ENCODE measurements at places on chromosomes 1 and 21. TPM values are rescaled to one million over a fixed set of nuclear protein-coding genes. Genes with fewer than 3 reads are reported as not detected.
A peak's percentile ranks its signal among the peaks of the same experiment; 100 is the strongest.

The LAX1 gene
- polyA plus RNA-seq: not detected

The CELF3 gene
- not detected for polyA plus RNA-seq

The S100A8 gene
- polyA plus RNA-seq: not detected

The ITLN2 gene
- 0.22 TPM for polyA plus RNA-seq

The MYCL gene
- polyA plus RNA-seq: 0.62 TPM

The EPHA8 gene
- polyA plus RNA-seq: not detected

The CLDN17 gene
- not detected for polyA plus RNA-seq

The PIGR gene
- polyA plus RNA-seq: not detected

The ADGRL4 gene
- not detected for polyA plus RNA-seq

The LAMC2 gene
- 8.5 TPM for polyA plus RNA-seq

The SYT2 gene
- 0.01 TPM for polyA plus RNA-seq

The LRRC39 gene
- 0.45 TPM for polyA plus RNA-seq

- DNase-seq: no peak
These were observed 121.2 kb downstream of the NRIP1 start for GRCh38 chr21:14943616-14944015.

DNA sequence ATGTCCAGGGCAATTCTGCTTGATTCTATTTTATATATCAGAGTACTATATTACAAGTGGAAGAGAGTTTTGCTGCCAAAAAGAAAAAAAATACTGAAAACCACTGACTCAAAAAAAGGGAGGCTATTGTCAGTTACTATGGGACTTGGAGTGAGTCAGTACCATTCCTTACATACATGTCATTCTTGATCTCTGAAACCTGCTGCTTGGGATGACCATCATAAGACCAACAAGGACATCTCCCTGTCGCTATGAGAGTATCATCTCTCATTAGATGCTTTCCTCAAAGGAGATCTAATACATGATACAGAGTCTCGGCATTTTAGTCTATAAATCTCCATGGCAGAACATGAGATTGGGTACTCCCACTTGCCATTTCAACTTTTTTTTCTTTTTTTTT, 11.8 kb upstream of the INPP5B start:
- no peak for DNase-seq

DNA sequence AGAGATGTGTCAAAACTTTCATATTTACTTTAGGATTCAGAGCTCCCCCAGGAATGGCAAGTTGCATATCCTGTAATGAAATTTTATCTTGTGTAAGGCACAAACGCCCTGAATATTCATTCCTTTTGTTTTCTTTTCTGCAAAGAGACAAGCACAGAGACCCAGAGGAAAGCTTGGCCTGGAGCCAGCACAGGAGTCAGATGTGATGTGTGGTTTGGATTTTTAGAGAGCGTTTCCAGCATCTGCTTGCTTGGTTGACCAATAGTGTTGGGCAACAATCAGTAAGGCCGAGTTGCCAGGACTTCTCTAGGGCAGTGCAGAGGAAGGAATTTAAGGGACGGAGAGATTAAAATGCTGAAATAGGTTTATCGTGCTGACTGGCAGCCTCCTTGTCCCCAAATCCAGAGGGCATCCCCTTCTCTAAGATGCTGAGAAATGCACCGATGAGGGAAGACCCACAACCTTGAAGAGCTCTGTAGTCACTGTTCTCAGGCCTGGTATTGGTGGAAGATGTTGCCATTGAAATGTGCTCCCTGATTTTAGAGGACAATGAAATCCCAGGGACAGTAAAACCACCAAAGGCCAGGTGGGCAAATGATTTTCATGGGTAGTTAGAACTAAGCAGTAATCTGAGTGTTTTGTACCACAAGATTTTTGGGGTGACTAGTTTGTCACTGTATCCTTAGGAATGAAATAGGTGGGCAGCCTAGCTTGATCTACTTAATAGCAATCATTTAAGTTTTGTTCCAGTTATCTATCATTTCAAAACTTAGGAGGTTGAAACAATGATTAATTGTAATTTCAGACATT, 37.9 kb upstream of the RHOU start:
- DNase-seq: no peak

DNA sequence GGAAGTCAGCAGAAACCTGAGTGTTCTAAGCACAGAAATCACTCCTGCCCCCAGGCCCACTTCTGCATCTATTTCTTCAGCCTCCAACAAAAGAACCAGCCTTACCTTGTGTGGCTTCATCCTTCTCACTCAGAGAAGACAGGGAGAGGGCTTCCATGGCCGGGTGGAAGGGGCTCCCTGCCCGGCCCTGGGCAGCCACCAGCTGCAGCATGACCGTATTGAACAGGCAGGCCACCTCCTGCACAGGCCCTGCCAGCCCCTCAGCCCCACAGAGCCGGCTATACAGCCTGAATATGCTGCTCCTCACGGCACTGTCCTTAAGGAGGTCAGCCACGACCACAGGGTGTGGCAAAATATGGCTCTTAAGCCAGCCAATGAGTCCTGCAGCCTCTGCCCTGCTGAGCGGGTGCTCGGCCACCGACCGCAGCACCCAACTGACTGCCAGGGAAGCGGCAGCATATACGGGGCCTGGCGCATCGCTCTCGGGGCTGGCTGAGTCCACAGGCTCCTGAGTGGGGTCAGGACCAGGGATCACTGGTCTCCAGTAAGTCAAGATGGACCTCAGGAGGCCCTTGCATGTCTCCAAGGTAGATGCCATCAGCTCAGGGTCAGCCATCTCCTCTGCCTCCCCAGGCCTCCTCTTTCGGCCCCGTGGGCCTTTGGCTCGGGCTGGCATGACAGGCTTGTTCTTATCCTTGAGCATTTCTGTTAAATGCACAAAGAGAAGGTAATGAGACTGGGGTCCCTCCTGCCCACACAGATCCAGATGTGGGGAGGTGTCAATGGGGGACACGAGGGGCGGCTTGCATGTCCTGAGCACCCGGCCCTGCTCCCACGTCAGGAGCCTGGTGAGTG, 17.9 kb downstream of the MRAP start:
- DNase-seq: no peak

- no peak for DNase-seq
These were observed 22.3 kb downstream of the RGS13 start for GRCh38 chr1:192658255-192658654.

GRCh38 chr1:169765580-169766331, 29.0 kb downstream of the METTL18 start:
- DNase-seq: no peak

- peak; percentile 3 for DNase-seq
These were observed 39.1 kb downstream of the IFI44 start for GRCh38 chr1:78688697-78689096.

DNA sequence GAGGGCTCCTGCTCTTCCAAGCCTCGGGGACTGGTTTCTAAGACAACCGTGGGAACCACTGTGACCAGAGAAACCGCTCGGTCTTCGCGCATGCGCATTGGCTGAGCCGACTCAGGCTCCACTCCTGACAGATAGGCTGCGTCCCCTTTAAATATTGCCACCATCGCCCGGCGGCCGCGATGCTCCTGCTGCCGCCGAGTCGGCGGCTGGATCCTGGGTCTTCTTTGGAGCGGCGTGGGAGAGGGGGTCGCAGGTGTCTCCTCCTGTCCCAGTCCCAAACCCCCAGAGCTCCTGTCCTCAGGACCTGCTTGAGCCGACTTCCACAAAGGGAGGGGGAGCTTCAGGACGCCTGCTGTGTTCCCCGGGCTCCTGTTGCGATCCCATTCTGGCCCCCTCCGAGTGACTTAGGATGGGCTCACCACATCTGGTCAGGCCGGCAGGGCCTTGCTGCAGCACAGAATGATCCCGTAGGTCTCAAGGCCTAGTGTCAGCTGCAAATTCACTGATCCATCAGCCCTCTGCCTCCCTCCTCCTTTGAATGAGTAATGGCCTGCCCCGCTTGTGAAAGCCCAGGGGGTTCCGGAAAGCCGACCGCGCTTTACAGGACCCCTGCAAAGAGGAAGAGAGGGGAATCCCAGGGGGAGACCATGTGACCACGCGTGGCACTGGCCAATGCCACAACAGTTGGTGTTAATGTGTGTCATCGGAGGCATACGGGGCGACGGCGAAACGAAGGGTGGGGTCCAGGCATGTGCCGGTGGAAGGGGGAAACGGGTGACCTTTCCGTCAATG, 683.2 kb upstream of the TPTE start:
- no peak for DNase-seq

GRCh38 chr1:155175927-155176371, 2.3 kb downstream of the TRIM46 start:
- peak; percentile 52 for DNase-seq

GRCh38 chr1:210830034-210831028, 303.6 kb downstream of the KCNH1 start:
- DNase-seq: no peak

GRCh38 chr1:17768651-17769241, 13.6 kb downstream of the ACTL8 start:
- peak; percentile 34 for DNase-seq

GRCh38 chr1:165927169-165927568, 99.8 kb downstream of the UCK2 start:
- no peak for DNase-seq

DNA sequence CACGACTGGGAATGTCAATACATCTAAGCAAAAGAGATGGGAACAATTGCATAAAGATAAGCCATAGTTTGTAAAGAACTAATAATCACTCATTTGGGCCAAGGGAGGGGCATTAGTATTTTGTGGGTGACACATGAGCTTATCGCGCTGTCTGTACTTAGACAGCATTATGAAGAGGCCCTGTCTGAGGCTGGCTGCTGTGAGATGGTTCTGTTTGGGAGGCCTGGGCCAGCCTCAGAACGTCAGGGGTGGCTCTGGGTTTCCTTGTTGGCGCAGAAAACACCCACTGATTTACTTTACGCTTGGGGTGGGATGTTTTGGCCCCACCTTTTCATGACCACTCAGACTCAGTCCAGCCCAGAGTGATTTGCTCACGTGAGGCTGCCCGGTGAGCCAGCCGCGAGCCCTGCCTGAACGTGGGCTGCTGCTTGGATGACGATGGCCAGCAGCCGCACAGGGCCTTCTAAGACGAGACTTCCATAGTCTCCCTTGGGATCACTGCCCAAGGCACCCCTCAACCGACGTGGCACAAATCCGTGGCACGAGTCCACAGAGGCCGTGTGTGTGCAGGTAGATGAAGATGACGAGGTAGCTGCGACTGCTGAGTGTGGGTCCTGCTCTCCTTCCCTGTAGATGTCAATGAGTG, 18.7 kb downstream of the UMODL1 start:
- DNase-seq: no peak

DNA sequence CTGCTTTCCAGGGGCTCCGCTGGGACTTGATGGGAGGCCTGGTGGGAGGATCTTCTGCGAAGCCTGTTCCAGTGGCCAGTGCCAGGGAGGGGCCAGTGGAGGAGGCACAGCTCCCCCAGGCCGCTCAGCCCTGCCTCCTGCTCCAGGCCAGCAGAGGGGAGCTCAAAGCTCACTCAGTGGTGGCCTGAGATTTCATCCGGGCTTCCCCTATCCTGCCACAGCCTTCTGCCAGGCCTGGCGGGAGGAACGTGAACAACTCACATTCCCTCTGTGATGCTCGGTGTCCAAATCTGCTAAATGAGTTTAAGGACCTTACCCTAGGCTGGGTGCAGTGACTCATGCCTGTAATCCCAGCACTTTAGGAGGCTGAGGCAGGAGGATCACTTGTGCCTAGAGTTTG, 3.3 kb downstream of the CLCNKB start:
- DNase-seq: no peak

GRCh38 chr1:92461364-92462097, 25.2 kb downstream of the GFI1 start:
- DNase-seq: no peak

- DNase-seq: no peak
These were observed 51.5 kb upstream of the ARHGEF16 start for GRCh38 chr1:3403011-3403345.

DNA sequence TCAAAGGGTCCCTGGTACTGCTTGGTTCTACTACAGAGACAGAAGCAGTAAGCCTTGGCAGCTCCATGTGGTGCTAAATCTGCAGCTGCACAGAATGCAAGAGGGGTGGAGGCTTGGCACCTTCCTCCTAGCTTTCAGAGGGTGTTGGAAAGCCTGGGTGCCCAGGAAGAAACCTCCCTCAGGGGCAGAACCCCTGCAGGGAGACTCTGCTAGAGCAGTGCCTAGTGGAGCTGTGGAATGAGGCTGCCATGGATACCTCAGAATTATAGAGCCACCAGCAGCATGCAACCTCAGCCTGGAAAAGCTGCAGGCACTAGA, 76.2 kb upstream of the TLR5 start:
- no peak for DNase-seq

DNA sequence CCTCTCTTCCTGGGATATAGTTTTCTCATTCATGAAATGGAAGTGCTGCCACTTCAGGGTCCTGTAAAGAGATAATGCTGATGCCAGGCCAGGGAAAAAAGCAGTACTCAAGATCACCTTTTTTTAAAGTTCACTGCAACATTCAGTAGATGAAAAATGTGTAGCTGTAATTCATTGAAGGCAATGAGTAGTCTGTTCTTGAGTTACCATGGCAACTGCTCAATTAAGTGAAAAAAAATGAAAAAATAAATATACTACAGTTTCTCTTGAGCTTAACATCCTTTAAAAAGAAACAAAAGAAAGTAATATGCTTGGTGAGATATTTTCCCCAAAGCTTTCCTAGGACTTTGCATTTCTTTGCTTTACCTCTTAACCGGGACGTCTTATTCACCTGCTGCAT, 183.3 kb downstream of the AK5 start:
- DNase-seq: no peak

DNA sequence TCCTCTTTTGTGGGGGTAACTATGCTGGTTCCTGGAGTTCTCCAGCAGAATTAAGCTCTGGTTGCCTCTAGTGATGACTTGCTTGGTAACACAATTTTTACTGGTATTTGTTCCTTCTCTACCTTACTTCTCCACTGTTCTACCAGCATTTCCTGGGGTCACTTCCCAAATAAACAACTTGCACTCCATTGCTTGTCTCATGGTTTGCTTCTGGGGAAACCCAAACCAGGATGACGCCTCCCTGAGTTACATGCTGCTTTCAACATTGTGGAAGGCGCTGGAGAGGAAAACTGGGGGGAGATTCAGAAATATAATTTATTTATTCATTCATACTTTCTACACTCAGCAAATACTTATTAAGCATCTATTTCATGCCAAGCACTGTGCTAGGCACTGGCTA, 55.3 kb upstream of the AK4 start:
- DNase-seq: no peak

DNA sequence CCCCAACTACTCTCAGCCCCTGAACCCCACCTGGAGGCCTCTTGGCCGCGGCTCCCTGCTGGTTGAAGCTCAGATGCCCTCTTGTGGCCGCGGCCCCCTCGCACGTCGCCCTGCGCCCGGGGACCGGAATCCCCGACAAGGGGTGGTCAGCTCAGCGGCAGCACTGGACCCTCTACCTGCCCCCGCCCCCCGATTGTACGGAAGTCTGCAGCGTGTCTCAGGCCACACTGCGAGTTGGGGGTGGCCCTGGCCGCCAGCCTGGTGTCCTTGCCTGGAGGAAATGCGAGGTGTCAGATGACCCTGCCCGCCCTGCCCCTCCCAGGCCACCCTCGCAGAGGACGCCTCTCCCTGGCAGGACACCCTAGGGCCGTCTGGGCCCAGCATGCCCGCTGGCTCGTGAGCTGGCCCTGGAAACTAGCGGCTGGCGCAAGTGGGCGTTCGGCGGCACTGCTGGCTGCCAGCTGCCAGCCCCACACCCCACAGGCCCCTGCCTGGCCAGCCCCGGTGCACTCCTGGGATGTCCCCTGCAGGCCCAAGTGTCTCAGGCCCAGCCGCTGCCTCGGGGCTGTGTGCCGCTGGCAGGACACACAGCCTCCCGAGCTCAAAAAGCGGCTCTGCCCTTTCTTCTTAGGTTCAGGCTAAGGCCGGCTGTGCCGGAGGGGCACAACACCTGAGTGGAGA, 60.8 kb downstream of the EDN2 start:
- DNase-seq: no peak

All from A549 (cell line).